DMS153 (cell line): ENCODE measurements at places on chromosomes 1 and 21.

DNA sequence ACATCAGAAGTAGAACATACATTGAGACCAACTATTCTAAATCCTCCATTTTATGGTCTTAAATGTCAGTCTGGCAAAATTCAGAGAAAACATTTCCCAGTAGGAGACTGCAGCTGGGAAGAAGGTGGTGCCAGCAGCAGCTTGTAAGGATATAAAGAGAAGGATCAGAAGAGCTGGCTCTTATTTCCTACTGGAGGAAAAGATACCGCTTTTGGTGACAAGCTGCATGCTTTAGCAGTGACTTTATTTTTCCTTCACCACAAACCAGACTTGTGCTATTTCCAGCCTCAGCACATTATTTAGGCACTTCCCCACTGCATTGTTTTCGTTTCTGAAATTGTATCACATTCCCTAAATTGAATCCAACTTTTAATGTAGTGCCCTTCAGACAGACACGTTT, 28.4 kb downstream of the RNF11 start:
- no peak for DNase-seq

DNA sequence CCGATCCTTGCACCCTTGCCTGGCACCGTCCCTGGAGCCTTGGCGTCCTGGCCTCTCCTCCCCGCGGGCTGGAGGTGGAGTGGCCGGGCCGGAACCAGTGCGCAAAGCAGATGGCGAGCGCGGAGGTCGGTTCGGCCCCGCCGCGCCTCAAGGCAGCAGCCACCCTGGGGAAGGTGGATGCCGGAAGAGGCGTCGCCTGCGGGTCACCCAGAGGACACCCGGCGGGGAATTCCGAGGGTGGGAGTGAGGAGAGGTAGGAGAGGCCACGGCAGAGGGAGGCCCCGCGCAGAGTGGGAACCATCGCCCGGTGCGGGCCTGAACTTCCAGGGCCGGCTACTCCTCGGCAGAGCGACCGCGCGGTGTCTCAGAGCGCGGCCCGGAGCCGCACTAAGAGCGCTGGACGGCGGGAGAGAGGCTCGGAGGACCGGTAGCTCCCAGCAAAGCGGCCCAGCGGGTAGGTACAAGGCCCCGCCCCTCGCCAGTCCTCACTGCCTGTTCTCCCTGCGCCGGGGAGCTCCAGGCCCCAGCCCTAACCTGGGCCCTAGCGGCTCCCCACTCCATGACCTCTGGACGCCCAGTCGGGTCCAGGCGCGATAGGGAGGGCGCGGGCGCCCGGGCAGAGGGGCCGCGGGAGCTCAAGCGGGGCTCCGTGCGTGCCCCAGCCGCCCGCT, at the start of gene RNF207:
Gene RNF207, plus strand, starts transcription at position 271 of the 671 bp plus-strand sequence. CDS start 417 bp downstream, outside the sequence.
- DNase-seq = no peak

- DNase-seq = no peak
Measured at GRCh38 chr1:181062836-181063428, 25.6 kb upstream of the IER5 start.

- peak; percentile 62 for DNase-seq
Measured at GRCh38 chr1:169509354-169509753, 23.6 kb upstream of the SLC19A2 start.

GRCh38 chr1:12487520-12487919, 130.5 kb downstream of the DHRS3 start:
- no peak for DNase-seq

DNA sequence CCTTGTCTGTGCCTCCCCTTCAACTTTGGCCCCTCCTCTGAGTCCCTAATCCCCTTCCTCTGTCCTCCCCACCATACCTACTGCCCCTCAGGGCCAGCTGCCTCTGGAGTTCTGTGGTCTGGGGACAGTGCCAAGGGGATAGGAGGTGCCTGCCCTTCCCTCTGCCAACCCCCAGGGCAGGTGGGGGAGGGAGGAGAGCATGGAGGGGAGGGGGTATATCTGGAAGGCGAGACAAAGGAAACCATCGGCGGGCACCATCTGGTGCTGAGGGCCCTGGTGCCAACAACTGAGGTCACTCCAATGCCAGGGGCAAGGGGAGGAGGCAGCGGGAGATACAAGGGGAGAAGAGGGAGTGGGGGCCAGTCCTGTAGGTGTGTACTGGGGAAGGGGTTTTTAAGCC, 9.6 kb downstream of the RAB25 start:
- no peak for DNase-seq

- DNase-seq = no peak
Measured at GRCh38 chr1:63523738-63524137, 413 bp downstream of the EFCAB7 start.

- peak; percentile 29 for DNase-seq
Measured at GRCh38 chr1:203127666-203128430, at the start of gene ADORA1. ADORA1 (plus strand) TSS chr1:203127726; CDS start chr1:203128842, 1,116 bp downstream.

DNA sequence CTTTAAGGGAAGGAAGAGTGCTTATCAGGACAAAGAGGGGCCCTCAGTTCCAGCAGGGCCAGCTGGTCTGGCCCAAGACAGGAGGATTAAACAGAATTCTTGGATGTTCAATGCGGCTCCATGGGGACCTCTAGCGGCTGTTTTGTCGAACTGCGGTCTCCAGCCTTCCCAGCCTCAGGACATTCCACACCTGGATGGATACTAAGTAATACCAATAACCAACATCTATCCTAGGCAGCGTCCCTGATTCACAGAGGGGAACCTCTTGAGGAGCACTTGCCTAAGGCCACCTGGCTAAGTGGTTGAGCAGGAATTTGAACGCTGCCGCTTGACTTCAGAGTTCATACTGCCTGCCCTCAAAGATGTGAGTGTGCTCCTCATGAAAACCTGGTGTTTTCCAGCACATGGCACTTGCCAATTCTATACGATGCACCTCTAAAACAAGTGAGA, 15.5 kb upstream of the CD247 start:
- peak; percentile 44 for DNase-seq

DNA sequence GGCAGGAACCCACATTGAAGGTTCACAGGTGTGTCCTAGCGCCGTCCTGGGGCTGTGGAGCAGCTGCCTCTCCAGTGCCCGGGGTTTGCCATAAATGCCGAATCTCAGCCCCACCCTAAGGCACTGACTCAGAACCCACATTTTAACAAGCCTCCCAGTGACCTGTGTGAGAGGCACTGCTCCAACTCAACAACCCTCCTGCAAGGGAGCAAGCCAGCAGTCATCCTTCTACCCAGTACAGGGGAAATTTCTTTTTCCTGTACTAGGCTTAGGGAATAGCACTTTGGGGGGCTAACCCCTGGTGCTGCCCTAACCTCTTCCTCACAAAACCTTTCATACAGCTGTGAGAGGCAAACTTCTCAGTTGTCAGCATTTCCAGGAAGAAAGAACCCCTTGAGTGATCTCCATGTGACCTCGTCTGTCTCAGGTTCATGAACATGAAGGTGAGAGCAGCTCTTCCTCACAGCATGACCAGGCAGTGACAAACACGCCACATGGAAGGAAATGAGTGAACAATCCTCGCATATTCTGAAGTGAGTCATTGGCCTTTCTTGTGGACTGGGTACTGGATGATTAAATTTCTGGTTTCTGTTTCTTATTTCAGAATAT, 11.4 kb upstream of the BCAR3 start:
- DNase-seq = no peak

DNA sequence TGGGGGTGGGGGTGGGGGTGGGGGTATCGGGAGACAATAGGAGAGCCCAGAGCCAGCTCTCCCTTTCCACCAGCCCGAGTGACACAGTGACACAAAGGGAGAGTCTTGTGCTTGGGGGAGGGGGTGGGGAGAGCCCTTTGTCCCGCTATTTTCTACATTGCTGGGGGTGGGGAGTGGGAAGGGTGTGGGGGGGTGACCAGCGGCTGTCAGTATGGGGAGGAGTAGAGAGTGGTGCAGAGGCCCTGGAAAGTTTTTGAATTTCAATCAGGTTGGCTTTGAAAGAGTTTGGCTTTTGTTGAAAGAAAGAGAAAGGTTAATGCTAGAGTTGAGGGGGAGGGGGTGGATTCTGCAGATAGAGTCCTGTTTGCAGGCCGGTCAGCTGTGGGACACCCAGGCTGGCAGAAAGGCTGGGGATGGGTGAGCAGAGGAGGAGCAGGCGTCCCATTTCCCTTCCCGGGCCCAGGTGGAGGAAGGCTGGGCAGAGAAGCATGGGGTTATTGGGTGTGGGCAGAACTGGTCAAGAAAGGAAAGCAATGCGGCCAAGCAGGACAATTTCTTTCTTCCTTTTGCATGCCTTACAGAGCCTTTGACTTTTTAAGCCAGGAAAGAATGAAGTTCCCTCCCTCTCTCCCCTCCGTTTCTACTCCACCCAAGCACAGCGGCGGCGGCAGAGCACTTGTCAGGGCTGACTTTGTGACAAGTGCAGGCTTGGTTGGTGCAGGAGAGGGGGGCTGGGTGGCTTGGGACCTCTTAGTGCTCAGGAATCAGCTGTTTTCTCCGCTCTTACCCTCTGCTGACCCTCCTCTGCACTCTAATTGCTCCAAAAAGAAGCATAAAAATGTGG, 96.2 kb downstream of the RNF220 start:
- DNase-seq = no peak

DNA sequence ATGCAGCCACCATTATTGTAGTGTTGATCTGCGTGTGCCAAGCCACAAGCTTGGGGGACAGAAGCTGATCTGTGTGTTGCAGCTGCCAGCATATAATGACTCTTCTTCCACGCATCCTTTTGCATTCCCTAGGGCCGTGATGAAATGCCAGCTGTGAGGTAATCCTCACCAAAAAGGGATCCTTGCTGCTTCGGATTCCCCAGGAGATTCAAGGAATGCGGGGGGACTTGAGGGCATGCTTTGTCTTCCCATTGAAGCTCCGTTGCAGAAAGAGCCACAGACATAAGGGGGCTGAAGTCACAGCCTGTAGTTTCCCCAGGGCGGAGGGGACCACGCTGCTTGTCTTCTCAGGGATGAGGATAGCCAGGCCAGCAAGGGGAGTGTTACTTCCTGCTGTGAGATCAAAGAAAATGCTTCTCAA, 281.6 kb upstream of the FMN2 start:
- no peak for DNase-seq

DNA sequence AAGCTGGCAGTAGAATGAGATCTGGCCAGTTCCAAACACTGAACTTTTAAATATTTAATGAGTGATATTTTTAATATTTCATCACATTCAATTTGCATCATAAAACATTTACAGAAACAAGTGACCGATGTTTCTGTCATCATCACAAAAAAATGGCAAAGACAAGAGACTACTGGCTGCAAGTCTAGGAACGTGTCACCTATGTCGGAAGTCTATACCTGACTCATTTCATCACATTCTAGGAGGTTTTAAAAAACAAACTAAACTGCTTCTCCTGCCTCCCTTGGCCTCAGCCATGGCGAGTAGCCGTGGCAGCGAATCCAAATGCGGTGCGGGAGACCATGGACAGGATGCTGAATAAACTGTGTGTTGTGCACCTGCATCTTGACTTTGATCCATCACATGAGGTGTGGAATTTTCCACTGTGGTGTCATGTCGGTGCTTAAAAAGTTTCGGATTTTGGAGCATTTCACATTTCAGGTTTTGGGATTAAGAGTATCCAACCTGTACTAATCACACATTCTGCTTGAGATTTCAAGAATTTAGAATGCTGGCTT, 43.1 kb downstream of the CLSTN1 start:
- no peak for DNase-seq

DNA sequence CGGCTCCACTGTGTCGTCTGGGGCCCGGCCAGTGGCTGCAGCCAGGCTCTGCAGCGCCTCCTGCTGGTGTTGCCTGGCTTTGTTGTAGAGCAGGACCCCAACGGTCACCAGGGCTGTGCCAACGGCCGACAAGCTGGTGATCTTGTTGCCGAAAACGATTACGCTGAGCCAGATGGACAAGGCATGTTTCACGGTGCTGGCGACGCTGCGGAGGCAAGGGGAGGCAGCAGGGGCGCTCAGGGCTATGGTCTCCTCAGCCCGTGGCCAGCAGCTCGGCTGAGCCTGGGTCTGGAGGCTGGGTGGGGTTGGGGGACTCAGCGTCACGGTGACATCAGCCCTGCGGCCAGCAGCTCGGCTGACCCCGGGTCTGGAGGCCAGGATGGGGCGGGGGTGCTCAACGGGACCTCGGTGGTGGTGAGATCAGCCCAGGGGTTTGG, 7.0 kb upstream of the CDK11B start:
- no peak for DNase-seq

- DNase-seq = no peak
Measured at GRCh38 chr21:14844001-14844400, 220.8 kb downstream of the NRIP1 start.

DNA sequence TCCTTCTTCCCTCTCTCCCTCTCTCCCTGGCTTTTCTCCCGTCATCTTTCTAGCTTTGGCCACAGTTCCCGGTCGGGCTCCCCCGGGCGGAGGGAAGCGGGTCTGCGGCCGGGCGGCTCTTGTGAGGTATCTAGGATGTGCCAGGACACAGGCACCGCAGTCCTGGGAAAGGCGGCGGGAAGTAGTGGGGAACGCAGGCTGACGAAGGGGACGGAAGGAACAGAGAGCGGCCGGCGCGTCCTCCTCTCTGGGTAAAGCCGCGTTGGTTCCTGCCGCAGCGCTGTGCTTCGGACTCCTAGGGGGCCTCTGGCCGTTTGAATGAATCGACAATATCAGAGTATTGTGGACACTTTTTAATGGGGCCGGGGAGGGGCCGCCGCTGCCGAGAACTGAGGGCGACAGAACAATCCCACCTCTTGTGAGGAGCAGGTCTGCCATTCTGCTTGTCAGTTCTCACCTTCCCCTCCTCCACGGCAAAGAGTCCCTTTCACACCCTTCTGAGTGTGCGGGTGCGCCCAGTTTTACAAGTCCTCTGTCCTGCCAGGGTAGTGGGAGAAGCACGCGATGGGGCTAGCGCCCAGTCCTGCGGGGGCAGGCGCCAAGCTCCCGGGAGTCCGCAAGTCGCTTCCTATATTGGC, 1.2 kb upstream of the LHX9 start:
- DNase-seq = peak; percentile 50

- DNase-seq = no peak
Measured at GRCh38 chr1:183840140-183840539, 35.2 kb downstream of the RGL1 start.

DNA sequence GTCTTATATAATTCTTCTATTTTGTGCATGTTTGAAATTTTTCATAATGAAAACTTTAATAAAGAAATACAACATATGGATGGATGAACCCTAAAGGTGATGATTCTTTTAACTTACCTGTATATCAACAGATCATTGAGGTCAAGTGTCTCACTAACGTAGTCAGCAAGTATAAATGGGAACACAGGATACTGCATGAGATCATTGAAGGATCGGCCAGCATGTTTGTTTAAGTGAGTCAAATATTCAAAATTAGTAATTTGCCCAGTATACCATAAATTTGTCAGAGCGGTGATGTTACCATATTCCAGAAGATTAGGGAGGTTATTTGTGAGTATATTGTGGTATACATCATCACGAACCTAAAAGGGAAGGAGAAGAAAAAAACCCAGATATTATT, 71.0 kb upstream of the GNG4 start:
- DNase-seq = no peak

GRCh38 chr1:11729155-11729497, 6.8 kb upstream of the AGTRAP start:
- no peak for DNase-seq

DNA sequence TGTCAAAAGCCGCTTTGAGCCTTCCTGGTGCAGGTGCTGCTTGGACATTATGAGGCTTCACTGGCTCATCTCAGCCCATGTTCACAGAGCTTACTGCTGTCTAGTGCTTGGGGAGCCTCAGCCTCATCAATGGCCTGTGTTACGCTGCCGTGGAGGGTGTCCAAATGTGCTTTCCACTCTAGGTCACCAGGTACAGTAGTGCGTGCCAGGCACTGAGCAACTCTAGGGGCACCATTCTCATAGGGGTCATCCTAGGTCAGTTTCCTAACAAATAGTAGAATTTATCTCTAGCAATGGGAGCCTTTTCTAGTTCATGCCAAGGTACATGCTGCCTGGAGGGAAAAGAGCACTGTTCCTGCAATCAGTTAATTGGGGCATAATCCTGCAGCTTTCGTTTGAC, 193.8 kb downstream of the DYRK1A start:
- DNase-seq = no peak

- no peak for DNase-seq
Measured at GRCh38 chr21:35265170-35265877, 216.2 kb upstream of the RUNX1 start.
